ENCODE measurements at places on chromosomes 13 and 19.

DNA sequence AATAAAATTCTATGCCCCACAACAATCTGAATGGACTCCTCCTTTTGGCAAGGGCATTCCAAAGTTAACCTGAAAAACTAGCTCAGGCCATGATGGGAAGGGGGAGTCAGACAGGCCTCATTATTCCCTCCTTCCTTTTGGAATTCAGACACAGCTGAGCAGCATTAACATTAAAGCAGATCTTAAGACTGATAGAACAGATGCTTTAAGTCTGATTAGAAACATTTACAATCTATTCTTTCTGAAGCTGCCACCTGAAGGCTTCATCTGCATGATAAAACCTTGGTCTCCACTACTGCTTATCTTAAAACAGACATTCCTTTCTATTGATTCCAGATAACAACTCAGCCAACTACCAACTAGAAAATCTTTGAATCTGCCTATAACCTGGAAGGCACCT lies 98.9 kb downstream of the UGGT2 start:
- no peak for DNase-seq

DNA sequence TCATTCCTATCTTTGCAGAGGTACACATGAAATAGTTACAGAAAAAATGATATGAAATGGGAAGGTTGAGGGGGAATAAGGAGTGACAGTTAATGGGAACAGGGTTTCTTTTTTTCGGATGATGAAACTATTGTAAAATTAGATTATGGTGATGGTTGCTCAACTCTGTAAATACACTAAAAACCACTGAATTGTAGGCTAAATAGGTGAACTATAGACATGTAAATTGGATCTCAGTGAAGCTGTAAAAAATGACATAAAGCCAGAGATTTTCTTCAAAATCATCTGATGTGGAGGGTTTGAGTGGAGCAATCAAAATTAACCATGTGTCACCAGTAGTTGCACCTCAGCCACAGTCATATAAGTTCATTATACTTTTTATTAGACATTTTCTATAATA lies 6.6 kb upstream of the FLT3 start:
- DNase-seq = no peak

- no peak for DNase-seq
Observed at GRCh38 chr19:43534816-43535761, 2.1 kb downstream of the ZNF575 start.

DNA sequence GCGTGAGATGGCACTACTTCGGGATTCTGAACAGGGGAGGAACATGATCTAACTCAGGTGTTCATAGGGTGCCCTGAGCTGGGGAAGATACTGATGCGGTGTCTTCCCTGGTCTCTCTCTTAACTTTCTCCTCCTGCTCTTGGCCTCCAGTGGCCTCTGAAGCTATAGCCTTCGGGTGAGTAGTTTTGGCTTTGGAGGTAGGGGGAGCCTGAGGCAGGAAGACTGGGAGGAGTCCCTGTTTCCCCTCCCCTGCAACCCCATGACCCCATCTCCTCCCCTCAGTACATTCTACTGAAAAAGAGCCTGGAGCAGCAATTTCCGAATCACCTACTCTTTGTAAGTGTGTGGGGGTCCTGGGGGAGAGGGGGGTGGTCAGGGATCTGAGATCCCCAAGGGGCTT lies 3.5 kb downstream of the SELENOV start:
- no peak for DNase-seq

- no peak for DNase-seq
Observed at GRCh38 chr19:13396250-13397080, 109.8 kb downstream of the CACNA1A start.

- DNase-seq = no peak
Observed at GRCh38 chr13:32136716-32137115, 105.1 kb downstream of the FRY start.

DNA sequence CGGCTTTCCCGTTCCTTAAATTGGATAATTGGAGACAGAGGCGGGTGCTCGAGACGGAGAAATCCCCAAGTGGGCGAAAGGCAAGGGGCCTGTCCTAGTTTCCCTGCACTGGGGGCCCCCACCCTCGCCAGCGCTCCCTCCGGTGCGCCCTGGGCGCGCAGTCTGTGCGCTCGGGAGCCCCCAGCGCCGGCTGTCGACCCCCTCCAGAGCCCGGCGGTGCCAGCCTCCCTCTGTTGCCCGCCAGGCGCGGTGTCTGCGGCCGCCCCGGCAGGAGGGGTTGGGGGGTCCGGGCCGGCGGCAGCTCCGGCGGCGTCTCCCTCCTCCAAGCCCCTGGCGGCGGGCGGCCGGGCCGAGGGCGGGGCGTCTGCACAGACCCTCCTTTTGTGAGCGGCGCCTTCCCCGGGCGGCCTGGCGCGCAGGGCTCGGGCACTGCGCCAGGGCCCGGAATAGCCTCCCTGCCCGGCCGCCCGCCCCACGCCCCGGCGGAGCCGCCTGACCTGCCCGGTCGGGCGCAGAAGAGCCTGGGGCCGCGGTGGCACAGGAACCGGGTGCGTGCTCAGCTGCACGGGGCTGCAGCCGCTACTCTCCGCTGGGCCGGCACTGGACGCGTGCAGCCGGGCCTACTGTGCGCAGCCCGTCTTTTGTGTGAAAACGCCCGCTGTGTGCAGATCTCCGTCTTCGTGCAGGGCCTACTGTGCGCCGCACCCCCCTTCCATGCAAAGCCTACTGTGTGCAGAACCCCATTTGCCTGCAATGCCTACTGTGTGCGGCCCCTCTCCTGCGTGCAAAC lies 13.2 kb downstream of the GADD45B start:
- DNase-seq = no peak

GRCh38 chr13:113458253-113459065 lies 5.2 kb upstream of the ADPRHL1 start:
- DNase-seq = no peak

DNA sequence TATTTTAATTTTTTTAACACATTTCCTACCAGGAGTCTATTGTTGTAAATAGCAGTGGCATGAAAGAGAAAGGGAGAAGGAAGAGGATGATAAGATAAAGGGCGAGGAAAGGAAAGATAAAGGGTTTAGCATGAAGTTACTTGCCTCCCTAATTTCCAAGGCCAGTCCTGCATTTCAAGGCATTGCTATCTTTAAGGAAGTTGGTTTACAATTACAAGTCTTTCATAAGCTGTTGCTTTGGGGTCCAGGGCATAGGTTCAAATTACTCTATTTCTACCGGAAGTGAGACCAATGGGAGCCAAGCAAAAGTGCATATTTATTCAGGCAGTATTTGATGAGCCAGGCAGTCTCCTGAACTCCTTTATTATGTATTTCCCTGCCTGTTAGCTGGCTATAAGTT lies 27.7 kb upstream of the UBL3 start:
- DNase-seq = no peak

DNA sequence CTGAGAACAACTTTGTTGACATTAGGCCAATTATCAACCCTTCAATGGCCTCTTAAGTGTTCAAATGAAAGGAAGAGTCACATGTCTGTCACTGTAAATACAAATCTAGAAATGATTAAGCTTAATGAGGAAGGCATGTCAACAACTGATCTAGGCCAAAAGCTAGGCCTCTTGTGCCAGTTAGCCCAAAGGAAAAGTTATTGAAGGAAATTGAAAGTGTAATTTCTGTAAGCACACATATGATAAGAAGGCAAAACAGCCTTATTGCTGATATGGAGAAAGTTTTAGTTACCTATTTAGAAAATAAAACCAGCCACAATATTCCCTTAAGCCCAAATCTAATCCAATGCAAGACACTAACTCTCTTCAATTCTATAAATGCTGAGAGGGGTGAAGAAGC lies 604.7 kb downstream of the SLITRK6 start:
- no peak for DNase-seq

- DNase-seq = no peak
Observed at GRCh38 chr19:2528675-2529101, 52.8 kb downstream of the GADD45B start.

- no peak for DNase-seq
Observed at GRCh38 chr13:107864543-107865317, 350.6 kb downstream of the LIG4 start.

- DNase-seq = no peak
Observed at GRCh38 chr13:59531571-59532091, 632.1 kb downstream of the DIAPH3 start.

DNA sequence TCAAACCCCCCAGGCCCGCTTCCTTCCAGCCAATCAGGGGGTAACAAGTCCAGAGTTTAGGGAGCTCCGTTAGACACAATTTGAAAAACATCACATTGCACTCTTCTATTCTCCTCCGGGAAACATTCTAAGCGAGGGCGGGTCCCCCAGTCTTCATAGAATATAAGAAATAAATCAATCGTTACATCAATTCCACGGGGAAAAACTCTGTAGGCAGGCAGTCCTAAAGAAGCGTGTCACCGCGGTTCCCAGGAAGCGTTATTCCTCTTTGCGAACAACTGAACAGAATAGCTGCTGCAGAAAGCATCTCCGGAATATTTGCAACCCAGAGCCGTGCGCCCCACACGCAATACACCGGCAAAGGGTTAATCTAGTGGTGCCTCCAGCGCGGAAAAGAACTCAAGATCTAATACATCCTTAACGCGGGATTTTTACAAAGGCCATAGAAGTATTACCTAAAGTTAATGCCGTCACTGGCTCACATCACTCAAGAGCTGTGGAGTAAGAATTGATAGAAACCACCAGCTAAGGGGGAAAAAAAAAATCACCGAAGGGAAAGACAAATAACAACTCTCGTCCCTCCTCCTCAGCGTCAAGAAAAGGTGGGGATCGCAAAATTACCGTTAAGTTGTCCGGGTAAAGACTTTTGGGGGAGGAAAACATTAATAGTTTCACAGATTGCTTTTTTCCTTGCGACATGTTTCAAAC lies 65.1 kb downstream of the KCNRG start:
- DNase-seq = no peak

DNA sequence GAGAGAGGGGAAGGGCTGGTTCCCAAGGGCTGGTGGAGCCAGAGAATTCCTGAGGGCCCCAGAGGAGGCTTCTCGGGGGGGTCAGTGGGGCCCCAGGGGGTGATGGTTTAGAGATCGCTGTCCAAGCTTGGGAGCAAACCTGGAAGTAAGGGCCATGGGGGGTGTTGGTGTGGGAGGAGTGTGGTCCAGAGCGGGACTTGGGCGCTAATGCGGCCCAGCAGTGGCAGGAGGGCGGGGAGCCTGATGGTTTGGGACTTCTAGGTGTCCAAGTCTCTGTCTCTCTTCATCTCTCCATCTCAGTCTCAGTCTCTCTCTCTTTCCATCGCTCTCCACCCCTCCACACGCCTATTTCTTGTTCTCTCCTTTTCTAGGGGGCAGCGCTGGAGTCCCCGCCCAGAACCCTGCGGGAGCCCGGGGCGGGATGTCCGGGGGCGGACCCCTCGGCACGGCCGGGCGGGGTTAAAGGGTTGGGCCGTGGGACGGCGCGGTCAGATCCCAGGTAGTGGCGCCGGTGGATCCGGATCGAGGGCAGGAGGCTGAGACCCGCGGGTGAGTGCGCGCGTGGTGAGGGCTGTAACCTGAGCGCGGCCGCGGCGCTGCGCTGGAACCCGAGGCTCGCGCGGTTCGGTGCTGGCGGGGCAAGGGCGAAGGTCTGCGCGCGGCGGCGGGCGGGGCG lies at the start of gene CYP4F22:
CYP4F22 (plus strand) TSS at position 491 of the 676 bp plus-strand sequence. CDS start 16,812 bp downstream, outside the sequence.
- no peak for DNase-seq

- no peak for DNase-seq
Observed at GRCh38 chr13:73767191-73767741, 366.9 kb downstream of the KLF12 start.

DNA sequence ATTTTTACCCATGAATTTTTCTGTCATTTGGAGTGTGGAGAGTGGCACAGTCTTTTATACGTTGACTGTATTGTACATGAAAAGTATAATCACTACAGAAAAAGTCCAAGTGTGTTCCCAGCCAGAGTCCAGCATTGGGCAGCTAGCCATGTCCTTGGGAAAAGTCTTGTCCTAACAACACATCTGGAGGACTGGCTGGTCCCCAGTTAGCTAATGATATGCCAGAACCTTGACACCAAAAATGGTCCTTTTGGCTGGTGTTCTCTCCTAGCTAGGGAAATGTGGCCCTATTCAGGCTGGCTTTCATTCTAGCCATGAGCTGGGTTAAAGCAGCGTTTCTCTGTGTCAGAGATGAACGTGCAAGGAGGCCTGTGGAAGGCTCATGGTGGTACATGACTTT lies 98.9 kb downstream of the ESD start:
- DNase-seq = no peak

GRCh38 chr19:49666120-49666444 lies 349 bp downstream of the BCL2L12 start:
- DNase-seq = no peak

- no peak for DNase-seq
Observed at GRCh38 chr19:4229179-4229931, at the start of gene EBI3. Gene EBI3 (plus strand): TSS chr19:4229523. CDS start chr19:4229551, 28 bp downstream.

DNA sequence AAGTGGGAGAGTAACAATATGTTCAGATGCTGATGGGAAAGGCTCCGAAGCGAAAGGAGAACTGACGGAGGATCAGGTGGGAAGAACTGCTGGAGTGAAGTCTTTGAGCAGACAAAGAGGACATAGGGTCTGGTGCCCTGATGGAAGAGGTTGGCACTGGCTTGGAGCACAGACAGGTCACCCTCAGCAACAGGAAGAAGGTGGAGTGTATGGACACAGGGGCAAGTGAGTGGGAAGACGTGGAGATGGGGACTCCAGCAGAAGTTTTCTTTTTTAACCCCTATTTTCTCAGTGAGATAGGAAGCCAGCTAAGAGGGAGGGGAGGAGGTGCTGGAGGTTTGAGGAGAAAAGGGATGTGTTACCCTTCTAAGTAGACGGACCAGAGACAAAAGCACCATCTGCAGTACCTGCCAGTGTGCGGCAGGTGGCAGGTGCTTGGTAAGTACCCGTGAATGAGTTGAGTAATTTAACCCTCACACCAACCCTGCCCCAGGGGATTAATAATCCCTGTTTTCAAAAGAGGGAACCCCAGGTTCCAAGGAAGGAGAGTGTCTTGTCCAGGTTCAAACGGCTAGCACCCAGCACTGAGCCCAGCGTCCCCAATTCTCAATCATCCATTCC lies 11.2 kb downstream of the HAS1 start:
- DNase-seq = no peak

GRCh38 chr19:5250127-5250659 lies 90.4 kb downstream of the PTPRS start:
- DNase-seq = no peak

DNA sequence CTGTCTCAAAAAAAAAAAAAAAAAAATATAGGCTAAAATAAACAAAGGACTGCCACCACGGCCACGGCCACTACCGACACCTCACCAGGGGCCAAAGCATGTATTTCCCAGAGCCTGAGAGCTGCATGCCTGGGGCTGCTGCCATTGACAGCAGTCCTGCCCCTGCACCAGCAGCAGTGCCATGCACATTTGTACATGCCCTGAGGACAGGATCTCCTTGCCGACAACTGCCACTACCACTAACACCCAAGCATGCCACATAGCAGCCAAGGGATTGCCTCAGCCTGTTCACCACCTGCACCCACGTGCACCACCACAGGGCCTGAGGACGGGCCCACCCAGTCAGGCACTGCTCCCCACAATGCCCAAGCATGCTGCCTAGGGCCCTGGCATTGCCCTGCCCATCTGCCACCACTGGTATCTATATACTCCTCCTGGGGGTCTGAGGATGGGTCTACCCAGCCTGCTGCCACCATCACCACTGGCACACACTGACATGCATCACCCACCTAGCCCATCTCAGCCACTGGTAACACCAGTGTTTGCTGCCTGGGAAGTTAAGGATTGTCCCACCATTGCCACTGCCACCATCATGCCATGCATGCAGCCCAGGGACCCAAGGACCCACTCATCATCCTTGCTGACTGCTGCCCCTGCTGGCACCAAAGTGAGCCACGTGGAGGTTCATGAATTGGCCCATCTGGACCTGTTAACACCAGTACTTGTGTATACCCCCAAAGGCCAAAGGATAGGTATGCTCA lies 10.6 kb upstream of the NUP62 start:
- no peak for DNase-seq

Data from effector memory CD8-positive, alpha-beta T cell (primary cell).